ENCODE measurements at places on chromosomes 5 and 9.

DNA sequence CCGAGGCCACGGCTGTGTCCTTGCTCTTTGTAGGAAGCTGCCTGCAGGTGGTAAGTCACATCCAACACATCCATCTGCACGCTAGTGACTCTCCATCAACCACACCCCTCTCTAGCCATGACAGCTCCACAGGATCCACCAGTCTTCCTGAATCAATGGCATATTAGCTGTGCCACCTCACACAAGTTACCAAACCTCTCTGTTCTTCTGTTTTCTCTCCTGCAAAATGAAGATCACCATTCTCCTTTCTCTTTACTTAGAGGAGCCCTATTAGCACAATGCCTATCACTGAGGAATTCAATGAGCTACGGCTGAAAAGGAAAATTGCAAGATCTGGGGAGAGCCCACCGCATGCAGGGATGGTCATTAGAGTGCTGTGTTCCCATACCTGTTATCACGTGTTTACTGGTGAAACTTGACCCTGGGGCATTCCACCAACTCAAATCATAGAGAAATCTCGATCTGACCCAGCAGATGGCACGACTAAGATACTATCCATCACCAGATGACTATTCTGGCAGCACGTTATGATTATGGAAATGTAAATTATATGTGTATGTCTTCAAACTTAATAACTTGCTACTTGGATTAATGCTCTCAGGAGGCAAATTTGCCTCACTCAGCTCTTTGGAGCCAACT is 20.9 kb downstream of the WHRN start:
- DNase-seq, result no peak

GRCh38 chr5:153555420-153556114 is 65.1 kb downstream of the GRIA1 start:
- DNase-seq, result no peak

GRCh38 chr5:52476346-52476745 is 311.4 kb upstream of the ITGA1 start:
- DNase-seq, result no peak

DNA sequence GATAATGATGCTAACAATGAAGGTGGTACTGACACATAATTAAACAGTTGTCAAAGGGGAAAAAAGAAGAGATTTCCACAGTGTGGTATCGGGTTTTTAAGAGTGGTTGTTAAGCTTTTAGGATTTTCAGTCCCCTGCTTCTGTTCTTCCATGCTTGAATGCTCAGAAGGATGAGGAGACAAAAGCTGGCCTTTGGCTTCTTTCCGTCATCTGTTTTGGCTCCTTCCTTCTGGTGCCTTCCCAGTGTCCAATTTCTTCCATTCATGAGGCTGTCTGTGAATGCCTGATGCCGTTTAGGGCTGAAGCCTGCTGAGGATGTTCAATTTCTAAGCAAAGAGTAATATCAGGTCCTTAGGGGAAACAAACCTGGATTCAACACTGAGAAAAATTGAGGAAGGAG is 179.6 kb upstream of the GLRA1 start:
- DNase-seq, result no peak

- no peak for DNase-seq
These were observed 31.2 kb downstream of the GPR21 start for GRCh38 chr9:123064716-123065115.

GRCh38 chr5:87113861-87114260 is 153.8 kb upstream of the RASA1 start:
- no peak for DNase-seq

- no peak for DNase-seq
These were observed 68.3 kb downstream of the KCNIP1 start for GRCh38 chr5:170571875-170572852.

GRCh38 chr5:176381423-176381822 is 7.0 kb downstream of the NOP16 start:
- no peak for DNase-seq

DNA sequence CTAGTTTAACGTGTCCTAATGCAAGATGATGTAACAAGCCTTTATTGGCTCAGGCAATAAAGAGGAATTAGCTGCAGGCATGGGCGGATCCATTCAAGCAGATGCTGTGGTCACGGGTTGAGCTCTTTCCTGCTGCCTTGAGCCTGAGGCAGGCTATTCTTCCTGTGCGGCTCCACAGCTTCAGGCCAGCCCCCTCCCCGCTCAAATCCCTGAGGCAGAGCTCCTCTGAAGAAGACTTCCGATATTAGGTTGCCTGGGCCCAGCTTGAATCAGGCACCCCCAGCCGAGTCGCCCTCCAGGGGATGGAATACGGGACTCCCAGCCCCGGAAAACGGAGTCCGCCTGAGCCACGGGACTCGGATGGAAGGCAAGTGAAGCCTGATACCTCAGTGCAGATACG is 95.0 kb upstream of the RUFY1 start:
- no peak for DNase-seq

GRCh38 chr5:75374394-75374814 is 37.4 kb downstream of the HMGCR start:
- no peak for DNase-seq

DNA sequence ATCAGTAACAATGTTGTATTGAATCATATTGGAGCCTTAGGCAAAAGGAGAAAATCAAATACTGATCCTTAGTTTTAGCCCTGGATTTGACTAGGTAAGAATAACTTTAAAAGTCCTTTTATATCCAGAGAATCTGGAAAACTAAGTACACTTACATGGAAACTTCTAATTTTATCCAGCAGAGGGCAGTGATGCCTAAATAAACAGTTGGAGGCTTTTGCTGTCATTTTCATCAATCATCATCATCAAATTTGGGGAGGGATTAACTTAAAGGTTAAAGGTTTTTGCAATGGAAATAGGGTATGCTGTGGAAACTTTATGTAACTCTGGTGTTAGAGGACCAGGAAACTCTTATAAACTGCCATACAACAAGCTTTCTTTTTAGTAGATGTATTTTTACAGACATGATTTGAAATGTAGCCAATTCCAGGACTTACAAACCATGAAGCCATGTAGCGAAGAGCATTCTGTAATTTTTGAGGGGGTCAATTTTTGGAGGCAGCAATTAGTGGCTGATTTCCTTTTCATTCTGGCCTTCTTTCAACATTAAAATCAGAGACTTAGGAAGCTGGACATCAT is 112.7 kb downstream of the OSTF1 start:
- no peak for DNase-seq

DNA sequence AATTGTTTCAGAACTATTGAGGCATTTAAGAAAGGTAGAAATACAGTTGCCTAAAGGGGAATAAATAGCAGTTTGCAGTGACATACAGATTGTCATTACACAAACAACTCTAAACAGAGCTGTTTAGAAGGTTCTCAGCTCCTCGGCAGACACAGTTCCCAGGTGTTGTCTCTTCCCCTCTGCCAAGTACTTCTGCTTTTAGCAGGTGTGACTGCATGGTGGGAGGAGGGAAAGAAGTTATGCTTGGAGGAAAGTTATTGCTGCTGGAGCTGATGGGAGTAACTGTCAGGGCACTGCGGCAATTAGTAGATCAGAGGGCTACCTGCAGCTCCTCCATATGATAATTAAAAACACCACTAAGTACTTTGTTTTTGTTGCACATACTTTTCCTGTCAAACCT is 14.5 kb downstream of the EDIL3 start:
- no peak for DNase-seq

DNA sequence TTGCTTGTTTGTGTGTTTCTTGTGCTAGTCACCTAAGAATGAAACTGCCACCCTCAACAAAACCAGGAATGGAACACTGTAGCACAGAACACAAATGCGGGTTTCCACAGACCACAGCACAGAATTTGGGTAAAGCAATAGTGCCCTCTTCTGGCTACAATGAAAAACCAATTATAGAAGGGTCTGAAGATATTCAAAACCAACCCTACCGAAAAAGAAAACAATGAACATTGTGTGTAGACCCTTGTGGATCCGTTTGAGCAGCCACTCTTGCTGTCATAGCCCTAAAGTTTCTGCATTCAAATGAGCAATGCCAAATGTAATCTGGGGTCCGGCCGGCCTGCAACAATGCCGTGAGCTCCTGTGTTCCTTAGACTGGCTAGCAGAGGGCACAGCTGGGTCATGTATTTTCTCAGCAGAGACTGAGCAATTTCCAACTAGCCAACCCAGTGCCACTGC is 8.3 kb upstream of the ENC1 start:
- DNase-seq, result no peak

GRCh38 chr9:91960367-91960766 is 10.3 kb upstream of the ROR2 start:
- DNase-seq, result no peak

DNA sequence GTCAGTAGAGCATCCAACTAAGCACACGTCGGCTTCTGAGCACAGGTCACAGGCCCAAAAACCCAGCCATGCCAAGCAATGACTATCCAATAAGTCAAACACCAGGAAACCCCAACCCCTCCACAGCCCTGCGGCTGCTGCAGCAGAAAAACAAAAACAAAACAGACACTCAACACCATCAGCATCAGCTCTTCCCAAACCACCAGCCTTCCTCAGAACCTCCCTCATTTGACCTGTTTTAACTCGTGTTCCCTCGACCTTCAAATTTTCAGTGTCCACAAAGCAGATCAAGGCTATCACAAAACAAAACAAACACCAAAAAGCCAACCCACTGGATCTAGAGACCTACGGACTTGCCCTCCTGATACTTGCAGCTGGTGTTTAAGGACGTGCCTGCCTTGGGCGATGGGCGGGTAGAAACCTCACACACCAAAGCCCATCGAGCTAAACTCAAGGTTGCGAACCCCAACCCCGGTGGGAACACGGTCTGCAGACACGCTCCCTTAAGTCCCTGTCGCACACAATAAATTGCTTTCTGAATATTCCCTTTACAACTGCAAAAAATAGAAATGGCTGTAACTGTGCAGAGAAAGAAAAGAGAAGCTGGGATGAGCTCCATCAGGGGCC is 247.1 kb upstream of the ANKRD55 start:
- DNase-seq, result no peak

- no peak for DNase-seq
These were observed 416.5 kb upstream of the TLE4 start for GRCh38 chr9:79155308-79155707.

DNA sequence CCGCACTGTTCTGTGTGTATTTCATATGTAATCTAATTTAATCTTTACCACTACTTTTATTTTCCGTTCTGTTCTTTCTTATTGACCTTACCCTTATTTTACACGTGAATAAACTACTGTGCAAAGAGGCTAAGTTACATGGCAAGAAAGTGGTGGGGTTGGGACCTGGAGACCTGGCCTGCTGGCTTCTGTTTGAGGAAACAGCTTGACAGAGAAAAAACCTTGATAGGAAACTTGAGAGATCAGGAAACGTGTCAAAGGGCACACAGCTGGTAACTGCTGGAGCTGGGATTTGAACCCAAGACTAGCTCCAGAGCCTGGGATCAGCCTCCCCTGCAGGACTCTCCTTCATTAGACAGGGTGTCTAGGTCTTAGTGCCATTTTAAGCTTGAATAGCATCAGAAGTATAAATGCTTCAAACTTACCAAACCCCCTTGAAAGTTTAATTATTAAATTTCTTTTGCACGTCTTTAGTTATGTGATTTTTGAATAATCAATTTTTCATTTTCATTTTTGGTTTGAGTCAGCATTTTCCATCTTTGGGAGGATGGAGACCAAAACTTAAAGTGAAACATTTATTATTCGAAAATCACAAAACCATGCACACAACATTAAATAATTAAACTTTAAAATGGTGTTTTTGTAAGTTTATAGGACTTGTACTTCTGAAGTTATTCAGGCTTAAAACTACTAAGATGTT is 129.5 kb downstream of the RGS3 start:
- no peak for DNase-seq

DNA sequence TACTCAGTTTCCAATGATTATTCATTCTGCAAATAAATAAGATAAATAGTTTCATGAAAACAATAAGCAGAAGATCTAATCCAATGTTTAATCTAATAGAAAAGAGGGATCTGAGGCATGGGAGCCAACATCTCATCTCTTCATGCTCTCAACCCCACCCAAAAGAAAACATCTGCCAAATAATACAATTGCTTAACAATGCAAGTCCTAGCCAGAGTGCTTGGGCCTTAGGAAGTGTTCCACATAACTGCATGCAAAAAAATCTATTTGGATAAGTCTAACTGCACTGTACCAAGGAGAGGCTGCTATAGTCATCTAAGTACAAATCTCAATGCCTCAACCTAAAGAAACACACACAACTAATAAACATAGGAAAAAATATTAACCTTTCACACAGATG is 606.0 kb downstream of the CDH9 start:
- DNase-seq, result no peak

DNA sequence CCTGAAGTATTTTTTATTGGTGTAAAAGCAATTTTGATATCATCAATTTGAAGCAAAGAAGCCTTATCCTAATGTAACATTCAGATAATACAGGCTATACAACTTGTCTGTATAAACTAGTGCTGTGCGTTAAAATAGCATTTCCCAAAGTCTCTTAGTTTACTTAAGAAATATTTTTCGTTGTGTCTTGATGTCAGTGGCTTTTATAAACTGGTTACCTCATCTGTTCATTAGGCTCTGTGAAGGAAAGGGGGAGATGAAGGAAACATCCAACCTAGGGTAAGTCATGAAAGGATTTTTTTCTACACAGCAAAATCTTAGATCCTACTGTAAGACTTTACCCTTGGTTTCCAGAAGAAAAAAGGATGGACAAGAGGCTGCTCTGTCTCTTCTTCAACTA is 272.9 kb downstream of the PJA2 start:
- DNase-seq, result no peak

DNA sequence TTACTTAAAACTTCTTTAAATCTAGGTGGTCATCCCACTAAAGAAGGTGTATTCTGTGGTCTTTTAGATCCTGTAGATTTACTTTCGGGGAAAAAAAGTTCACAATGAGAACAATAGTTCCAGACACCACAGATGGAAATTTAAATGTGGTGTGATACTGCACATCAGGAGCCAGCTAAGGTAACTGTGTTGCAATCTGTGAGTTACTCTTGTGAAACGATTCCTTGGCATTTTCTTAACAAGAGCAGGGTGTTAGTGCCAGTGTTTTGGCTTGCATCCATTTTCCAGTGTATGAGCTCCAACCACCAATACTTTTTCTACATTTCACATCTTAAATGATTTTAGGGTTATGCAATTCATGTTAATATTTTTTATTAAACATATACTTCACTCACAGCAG is 674.5 kb downstream of the CETN3 start:
- DNase-seq, result no peak
